ENCODE measurements at places on chromosomes 2 and 18.

DNA sequence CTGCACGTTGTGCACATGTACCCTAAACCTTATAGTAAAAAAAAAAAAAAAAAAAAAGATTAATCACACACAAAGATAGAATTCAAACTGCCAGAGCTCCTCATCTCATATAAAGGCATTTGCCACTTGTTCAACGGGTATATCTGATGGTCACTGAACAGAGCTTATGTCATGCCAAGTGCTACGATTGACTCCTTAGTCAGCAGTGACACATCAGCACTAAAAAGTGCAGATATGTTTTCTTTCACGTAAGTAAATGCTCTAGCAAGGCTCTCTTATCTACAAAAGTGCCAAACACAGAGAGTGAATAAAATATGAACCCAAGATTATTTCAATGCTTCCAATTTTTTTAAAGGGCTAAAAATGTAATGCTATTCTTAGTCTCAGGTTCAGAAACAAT is 1.1 kb downstream of the LMAN1 start:
- no peak for DNase-seq

- peak; percentile 94 for DNase-seq
Observed at GRCh38 chr2:69741229-69741574, 732 bp upstream of the ANXA4 start.

- DNase-seq: no peak
Observed at GRCh38 chr2:190980630-190981209, 33.3 kb downstream of the STAT1 start.

DNA sequence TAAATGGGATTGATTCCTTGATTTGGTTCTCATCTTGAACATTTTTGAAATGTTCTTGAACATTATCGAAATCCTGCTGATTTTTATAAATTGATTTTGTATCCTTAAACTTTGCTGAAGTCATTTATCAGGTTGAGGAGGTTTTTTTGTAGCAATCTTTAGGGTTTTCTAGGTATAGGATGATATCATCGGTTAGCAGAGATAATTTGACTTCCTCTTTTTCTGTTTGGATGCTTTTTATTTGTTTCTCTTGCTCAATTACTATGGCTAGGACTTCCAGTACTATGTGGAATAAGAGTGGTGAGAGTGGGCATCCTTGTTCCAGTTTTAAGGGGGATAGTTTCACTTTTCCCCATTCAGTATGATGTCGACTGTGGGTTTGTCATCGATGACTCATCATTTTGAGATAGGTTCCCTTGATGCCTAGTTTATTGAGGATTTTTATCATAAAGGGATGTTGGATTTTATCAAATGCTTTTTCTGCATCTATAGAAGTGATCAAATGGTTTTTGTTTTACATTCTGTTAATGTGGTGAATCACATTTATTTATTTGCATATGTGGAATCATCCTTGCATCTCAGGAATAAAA is 201.5 kb upstream of the ZSWIM2 start:
- no peak for DNase-seq

DNA sequence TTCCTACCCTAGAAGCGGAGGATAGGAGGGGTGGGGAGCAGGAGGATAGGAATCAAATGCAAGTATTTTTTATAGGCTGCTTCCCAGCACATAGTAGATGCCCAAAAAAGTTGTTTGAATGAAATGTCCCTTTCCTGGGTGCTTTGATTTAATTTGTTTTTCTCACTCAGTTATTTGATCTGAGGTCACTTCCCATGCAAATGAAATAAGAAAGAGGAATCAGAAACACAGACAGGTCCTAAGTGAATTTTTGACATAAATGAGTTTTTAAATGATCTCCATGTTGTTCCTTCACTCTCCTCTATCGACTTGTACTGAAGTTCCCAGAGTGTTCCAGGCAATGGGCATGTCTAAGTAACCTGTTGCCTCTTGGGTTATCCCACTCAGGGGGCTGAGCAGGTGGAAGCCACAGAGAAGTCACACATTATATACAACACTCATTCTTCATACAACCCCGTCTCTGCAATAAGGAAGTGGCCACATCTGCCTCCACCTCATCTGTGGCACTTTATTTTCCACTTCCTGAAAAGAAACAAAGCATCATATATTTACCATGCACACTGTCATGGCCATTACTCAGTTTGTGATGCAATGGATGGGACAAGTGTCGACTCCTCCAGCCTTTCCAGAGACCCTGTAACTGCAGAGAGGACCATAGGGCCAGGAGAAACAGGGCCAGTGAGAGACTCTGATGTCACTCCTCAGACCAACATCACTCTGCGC is 81.9 kb upstream of the ZNF397 start:
- DNase-seq: no peak

- no peak for DNase-seq
Observed at GRCh38 chr2:32375228-32375892, 18.5 kb downstream of the BIRC6 start.

Data from lower leg skin (tissue), 4 donors.